Fibroblast of lung (primary cell): ENCODE measurements at places on chromosomes 4 and X.
A peak's percentile ranks its signal among the peaks of the same experiment; 100 is the strongest.

GRCh38 chrX:2594491-2594890 lies 93.7 kb upstream of the DHRSX start:
- DNase-seq, result no peak

DNA sequence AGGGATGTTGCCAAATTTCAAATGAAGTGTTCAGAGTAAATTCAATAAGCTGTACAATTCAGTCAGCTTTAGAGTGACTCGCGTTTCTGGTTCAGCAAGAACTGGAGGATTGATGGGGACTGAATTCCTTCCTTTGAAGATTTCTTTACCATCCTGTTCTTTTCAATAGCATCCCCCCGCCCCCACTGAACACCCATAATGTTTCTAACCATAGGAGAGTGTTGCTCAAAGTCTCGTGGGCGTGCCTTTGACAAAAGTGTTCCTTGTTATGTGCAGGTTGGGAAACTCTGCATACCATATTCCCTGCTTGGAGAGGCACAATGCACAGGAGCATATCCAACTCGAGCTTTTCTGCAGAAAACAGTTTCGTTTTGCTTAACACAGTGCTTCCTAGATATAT lies 323.5 kb upstream of the CASK start:
- DNase-seq, result peak; percentile 4

DNA sequence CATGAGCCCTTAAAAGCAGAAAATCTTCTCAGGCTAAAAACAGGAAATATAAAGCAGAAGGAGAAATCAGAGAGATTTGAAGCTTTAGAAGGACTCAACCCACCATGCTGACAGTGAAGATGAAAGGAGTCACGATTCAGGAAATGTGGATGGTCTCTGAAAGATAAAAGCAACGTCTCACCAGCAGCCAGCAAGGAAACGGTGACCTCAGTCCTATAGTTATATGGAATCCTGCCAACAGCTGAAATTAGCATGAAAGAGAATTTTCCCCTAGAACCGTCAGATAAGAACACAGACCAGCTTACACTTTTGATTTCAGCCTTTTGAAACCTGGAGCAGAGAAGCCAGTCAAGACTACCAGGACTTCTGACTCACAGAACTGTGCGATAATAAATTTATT lies 715.7 kb upstream of the HTR2C start:
- peak; percentile 0 for DNase-seq

DNA sequence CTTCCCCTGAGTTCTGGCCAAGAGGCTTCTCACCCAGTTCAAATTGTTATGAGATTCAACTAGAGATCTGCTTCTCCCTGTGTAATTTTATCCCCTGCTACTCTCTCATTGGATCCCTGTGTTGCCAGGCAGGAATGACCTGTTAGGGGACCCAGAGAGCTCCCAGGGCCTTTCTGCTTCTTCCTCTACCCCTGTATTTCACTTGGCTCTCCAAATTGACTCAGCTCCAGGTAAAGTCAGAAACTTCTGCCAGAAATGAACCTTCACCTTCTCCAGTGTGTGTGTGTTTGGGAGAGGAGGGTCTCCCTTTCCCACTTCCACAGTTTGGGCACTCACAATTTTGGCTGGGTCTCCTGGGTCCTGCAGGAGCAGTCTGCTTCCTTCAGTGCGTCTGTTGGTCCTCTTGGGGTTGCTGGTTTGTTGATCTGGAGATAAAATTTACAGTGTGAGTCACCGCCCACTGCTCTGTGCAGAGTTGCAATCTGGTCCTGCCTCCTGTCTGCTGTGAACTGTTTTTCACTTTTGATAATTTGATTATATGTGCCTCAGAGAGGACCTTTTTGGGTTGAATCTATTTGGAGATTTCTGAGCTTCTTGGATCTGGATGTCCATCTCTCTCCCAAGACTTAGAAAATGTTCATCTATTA lies 112.4 kb upstream of the EDA2R start:
- no peak for DNase-seq

- DNase-seq, result peak; percentile 29
Measured at GRCh38 chr4:42995343-42995944, 102.9 kb downstream of the GRXCR1 start.

- no peak for DNase-seq
Measured at GRCh38 chr4:16900325-16900724, 1.9 kb upstream of the LDB2 start.

DNA sequence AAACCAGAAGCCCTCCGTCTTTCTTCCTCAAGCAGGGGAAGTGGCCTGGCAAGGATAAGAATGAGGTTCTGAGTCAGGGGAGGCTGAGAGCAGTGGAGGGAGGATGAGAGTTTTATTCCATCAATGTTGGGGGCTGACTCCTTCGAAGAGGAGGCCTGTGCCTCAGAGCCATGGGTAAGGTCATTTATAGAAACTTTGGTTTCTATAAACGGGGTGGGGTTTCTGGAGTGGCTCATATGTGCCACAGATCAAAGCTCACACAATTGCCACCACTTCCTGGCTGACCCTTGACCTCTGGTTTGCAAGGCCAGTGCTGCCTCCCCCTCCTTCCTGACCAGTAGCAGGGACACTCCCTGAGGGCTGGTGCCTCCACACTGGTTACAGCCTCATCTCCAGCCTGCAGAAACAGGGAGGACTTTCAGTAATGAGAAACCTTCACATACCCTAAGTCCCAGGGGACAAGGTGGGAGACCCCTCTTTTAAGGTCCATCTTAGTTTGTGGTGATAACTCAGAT lies 166.0 kb downstream of the PDGFRA start:
- DNase-seq, result no peak

DNA sequence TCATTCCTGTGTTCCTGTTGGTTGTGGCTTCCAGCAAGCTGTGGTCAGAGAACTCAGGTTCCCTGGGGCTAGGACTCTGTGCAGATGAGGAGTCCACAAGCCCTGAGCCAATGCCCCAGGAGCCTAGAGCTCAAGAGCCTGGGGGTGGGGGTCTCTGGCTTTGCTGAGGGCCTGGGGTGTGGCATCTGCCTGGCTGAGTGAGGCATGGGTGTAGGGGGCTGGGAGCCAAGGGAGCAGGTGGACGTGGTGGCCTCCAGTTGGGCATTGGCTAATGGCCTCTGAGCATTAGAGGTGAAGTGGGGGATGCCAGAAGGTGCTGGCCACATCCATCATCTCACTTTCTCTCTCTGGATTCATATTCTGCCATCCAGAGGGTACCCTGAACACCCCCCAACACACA lies 5.3 kb upstream of the MAMLD1 start:
- no peak for DNase-seq

GRCh38 chr4:7124689-7125442 lies 57.0 kb upstream of the GRPEL1 start:
- peak; percentile 96 for DNase-seq

- peak; percentile 71 for DNase-seq
Measured at GRCh38 chr4:113636877-113637276, 124.7 kb downstream of the CAMK2D start.

- peak; percentile 44 for DNase-seq
Measured at GRCh38 chr4:152920768-152921167, 15.4 kb upstream of the FHDC1 start.

- no peak for DNase-seq
Measured at GRCh38 chrX:150037041-150037440, 98.8 kb upstream of the EOLA2 start.

GRCh38 chr4:20618731-20619130 lies 81.5 kb upstream of the PACRGL start:
- no peak for DNase-seq
